ENCODE measurements at places on chromosomes 2 and 18.
A peak's percentile ranks its signal among the peaks of the same experiment; 100 is the strongest.

DNA sequence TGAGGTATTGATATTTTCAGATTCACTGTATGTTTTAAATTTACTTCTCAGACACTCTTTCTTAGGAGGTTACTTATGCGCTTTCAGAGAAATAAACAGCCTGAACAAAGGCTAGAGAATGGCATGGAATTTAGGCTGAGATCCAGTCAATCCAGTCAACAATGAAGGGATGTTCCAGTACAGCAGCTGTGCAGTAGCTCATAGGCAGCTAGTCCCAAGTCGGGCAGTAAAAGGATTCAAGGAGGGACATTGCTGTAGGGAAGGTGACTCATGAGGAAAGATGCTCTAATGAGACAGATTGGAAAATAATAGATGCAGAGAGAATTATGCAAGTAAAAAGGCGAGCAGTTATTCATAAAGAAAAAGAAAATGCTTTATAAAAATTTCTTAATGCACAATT, 397.9 kb upstream of the RGPD4 start:
- DNase-seq, result no peak

DNA sequence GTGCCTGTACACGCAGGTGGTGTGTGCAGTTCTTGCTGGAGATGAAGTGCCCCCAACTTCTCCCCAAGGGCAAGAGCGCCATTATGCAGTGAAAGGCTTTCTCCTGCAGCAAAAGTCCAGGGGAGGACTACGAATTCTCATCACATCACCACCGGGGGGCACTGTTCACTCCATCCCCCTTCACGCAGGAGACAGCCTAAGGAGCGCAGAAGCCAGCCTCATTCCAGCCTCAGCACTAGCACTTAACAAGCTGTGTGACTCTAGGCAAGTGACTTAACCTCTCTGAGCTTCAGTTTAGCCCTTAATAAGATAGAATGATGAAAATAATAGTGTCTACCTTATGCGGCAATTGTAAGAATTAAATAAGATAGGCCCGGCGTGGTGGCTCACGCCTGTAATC, 32.3 kb downstream of the DNMT3A start:
- peak; percentile 62 for DNase-seq

GRCh38 chr2:144606466-144607095, 86.7 kb upstream of the ZEB2 start:
- no peak for DNase-seq

- peak; percentile 50 for DNase-seq
These were observed 123.0 kb upstream of the SLC39A10 start for GRCh38 chr2:195533771-195534642.

- DNase-seq, result no peak
These were observed 89.2 kb downstream of the SP100 start for GRCh38 chr2:230505162-230505561.

- no peak for DNase-seq
These were observed 234.6 kb downstream of the HAUS1 start for GRCh38 chr18:46338766-46339165.

GRCh38 chr18:9552616-9553015, 61.7 kb downstream of the PPP4R1 start:
- DNase-seq, result no peak

GRCh38 chr2:731711-732110, 54.5 kb upstream of the TMEM18 start:
- DNase-seq, result no peak

- no peak for DNase-seq
These were observed 93.4 kb downstream of the IKZF2 start for GRCh38 chr2:213057977-213058376.

DNA sequence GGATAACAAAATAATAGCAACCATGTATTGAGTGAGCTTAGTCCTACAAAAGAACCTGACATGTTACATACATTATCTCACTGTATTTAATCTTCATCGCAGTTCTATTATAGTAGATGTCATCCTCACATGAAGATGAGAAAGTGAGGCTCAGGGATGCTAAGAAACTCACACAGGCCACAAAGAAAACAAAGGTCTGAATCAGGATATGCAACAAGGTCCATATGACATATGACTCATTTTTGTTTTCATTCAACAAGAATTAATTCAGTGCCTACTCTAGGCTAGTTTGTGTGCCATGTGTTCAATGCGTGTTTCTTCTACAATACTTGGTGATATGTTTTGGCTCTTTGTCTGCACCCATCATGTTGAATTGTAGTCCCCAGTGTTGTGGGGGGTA, 219.7 kb upstream of the EPHA4 start:
- no peak for DNase-seq

GRCh38 chr18:26462355-26462754, 86.0 kb downstream of the KCTD1 start:
- no peak for DNase-seq

DNA sequence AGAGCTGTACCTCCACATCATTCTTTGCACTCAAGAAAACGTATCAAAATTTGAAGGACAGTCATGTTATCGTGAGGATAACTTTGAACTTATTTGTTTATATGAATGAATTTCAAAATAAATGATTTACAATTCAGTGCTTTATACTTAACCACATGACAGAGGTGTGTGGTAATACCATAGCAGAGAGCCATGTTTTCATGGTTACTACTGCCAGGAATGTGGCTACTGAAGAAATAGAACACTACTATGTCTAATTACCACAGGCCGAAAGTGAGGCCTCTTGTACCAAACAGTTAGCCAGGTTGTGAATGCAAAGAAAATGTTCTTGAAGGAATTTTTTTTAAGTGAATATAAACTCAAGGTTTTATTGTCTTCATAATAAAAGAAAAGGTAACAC, 49.2 kb downstream of the AAK1 start:
- DNase-seq, result no peak

- DNase-seq, result no peak
These were observed 26.6 kb downstream of the MBD2 start for GRCh38 chr18:54197747-54198411.

DNA sequence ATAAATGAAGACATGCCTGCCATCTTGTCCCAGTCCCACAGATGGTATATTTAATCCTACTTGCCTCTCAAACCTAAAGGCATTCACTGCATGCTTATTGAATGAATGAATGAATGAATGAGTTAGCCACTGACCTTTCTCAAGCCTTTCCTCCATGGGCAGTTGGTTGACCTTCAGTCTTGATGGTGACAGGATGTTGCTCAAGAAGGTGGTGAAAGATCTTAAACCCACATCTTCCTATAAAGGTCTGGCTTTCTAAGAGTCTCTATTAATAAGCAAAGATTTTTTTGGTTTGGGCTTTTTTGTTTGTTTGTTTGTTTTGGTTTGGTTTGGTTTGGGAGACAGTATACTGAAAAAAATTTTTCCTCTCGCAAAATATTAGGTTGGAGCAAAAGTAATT, 41.7 kb downstream of the KIAA2012 start:
- no peak for DNase-seq

GRCh38 chr2:201842131-201842860, 36.0 kb downstream of the CDK15 start:
- DNase-seq, result no peak

DNA sequence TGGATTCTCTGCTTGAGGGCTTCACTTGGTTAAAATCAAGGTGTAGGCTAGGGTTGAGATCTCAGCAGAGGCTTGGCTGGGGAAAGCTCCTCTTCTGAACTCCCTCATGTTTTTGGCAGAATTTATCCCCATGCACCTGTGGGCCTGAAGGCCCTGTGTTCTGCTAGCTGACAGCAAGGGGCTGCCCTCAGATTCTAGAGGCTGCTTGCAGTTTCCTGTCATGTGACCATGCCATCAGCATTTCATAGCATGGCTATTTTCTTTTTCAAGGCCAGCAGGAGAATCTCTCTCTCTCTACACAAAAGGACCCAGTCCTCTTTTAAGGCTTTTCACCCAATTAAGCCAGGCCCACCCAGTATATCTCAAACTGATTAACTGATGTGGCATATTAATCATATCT, 514.8 kb upstream of the HNMT start:
- no peak for DNase-seq

DNA sequence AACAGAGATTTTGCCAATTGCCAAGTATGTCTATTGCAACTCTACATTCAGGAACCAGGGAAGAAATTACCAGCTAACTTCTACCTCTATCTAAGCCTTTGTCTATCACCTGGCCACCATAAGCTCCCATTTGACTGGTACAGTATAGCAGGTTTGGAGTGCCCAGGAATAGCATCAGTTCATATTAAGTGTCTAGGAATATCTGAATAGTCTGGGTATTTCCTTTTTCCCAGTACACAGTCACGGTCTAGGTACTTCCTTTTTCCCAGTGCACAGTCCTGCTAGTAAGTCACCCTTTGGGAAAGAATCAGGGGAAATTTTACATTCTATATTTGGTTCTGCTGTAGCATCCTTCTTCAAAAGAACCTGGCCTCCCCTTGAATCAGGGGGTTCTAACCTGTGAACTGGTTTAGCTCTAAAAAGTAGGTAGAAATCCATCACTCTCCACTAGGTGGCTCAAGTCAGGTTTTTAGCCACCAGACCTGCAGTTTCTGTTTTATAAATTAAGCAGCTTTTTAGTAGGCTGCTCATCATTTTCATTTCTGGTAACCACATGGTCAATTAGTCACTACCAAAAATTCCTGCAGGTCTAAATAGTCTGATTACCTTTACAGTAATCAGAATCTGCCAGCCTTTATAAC, 49.3 kb upstream of the DNAJC10 start:
- DNase-seq, result no peak

- no peak for DNase-seq
These were observed 340.2 kb downstream of the CMPK2 start for GRCh38 chr2:6525475-6525964.

DNA sequence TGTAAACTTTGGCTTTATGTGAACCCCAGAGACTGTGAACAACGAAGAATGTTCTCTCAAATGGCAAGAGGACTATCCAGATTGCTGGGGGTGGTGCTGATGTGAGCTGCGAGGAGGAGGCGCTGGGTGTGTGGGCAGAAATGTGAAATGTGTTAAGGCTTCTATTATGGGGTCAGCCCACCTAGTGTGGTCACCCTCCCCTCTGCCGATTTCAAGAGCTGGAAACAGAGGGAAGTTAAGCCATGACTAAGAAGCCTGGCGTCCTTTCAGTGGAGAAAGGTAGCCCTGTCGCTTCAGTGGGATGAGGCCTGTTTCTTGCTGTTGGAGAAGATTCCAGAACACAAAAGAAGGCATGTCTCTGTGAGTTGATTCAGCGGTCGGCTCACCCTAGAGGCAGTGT, 89.0 kb upstream of the KCTD1 start:
- DNase-seq, result no peak

- DNase-seq, result no peak
These were observed 318.0 kb downstream of the SOX11 start for GRCh38 chr2:6010163-6010562.

DNA sequence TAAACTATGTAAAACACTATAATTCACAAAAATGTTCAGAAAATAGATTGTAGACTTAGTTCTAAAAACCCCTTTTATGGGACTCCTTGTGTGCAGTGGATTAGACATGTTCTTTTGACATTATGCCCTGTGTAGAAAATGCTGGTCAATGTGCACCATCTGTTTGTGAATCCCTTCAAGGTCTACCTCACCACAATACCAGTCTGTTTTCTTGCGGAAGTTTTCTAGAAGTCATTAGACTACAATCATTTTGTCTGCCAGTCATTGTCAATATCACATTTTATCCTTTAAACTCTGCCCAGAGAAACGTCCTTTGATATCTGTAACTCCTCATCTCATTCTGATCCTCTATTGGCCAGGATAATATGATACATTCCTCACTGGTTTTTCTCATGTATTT, 7.8 kb downstream of the ITGA4 start:
- DNase-seq, result no peak

GRCh38 chr2:203240491-203240890, 1.7 kb downstream of the CYP20A1 start:
- DNase-seq, result no peak

GRCh38 chr2:42974721-42975717, 182.6 kb upstream of the HAAO start:
- DNase-seq, result peak; percentile 55

GRCh38 chr2:140589696-140590095, 1541.1 kb downstream of the LRP1B start:
- DNase-seq, result no peak

DNA sequence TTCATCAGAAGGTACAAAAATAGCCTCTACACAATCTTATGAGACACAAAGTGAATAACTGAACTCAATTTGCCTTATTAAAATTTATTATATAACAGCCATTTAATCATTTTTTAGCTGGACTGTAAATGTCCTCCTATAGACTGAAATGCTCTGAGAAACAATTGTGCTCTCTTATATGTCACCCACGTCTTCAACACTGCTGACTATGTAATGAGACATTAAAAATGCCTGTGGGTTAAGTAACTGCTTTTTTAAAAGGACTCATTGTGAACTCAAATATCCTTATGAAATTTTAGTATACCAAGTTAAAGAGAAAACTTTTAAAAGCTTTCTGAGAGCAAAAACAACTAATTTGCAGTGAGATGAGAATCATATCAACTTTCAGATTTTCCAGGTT, 10.4 kb upstream of the GALNT1 start:
- DNase-seq, result no peak

GRCh38 chr2:96320326-96320725, 4.8 kb upstream of the ITPRIPL1 start:
- no peak for DNase-seq

- DNase-seq, result no peak
These were observed 236.8 kb downstream of the NCKAP5 start for GRCh38 chr2:133331436-133331835.

- no peak for DNase-seq
These were observed 61.4 kb downstream of the GPR39 start for GRCh38 chr2:132477962-132478361.

GRCh38 chr2:174682007-174682577, 82.2 kb downstream of the CHRNA1 start:
- DNase-seq, result no peak

DNA sequence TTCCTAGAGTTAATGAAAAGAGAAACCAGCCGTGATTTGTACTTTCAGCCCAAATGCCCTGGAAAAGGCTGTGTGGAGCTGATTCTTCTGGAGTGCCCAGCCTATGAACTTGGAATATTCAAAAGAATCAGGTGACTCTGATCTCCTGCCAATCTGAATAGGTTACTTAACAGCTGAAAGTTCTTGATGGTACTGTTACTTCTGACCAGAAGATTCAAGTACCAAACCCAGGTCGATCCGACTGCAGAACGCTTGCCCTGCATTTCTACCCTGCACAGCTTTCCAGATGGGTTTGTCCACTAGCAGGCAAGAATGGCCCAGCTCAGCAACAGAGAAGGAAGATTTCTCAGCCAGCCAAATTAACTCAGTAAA, 430.4 kb downstream of the PID1 start:
- no peak for DNase-seq

GRCh38 chr2:25232248-25232825, 64.0 kb upstream of the POMC start:
- no peak for DNase-seq

DNA sequence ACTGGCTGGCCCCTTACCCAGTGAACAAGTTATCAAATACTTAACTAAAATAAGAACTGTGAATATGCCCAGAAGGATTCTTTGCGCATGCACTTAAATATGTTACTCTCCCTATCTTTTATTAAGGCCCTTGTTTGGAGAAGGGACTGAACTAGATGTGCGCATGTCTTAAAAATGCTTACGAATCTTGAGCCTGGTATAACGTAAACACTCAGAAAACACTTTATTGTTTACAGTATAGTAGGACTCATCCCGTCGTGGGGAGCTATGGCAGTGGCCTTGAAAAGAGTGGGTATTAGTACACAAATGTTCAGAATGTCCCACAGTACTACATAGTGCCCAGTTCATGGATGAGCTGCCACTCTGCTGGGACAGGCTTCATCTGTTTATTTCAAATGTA, 75.9 kb upstream of the MAP4K3 start:
- no peak for DNase-seq
